ENCODE measurements at places on chromosomes 13 and 19. TPM values are rescaled to one million over a fixed set of nuclear protein-coding genes. Genes with fewer than 3 reads are reported as not detected.

DNA sequence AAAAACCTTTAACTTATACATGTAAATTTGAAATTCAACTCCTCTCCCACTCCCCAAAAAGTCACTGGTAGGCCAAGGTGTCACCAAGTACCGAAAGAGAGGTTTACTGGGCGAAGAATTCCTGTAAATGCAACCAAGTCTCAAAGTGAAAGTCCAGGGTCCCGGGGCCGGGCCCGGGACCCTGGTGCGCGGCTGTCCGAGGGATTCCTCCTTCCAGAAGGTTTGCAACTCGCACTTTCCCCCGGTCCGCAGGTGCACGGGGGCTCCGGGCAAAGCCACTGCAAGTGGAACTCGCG, 1.1 kb downstream of the STK24 start:
- no peak for DNase-seq

DNA sequence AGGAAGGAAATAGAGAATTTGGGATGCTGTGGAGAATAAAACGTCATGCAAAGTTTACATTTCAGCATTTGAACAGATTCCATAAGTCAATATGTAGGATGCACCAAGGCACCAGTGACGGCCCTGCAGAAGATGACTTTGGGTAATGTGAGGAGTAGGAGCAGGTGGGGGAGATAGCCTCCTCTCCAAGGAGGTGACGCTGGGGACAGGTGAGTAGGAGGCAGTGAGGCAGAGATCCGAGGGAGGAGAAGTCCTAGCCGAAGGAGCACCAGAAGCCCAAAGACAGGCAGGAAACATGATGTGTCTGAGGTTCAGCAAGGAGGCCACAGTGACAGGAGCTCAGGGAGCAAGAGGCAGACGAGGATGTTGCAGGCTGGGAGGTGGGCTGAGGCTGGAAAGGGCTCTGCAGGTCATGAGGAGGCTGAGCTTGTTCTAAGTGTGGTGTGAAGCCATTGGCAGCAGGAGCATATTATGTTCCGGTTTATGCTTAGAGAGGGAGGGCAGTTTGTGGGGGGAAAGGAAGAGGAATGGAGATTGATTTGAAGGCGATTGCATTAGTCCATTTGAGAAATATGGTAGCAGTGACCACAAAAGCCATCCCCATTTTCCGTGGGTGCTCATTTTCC, 55.7 kb upstream of the C1QTNF9 start:
- DNase-seq = no peak

GRCh38 chr13:33263484-33263883, 22.1 kb downstream of the STARD13 start:
- no peak for DNase-seq

DNA sequence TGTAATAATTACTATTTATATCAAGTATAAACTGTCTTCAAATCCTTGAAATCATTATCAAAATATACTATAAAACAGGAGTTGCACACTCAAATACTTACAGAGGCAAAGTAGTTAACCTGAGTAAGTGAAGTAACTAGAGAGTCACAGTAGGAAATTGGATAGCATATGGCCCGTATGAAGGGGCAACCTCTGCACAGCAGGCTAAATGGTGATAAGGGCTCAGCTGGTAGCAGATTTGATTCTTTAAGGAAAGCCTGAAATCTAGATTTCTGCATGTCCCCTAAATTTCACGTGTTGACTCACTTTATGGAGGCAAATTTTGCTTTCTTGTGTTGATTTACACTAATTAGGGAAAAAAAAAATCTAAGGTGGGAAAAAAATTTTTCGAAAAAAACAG, 46.4 kb downstream of the STOML3 start:
- no peak for DNase-seq

- DNase-seq = no peak
These were observed 164.8 kb upstream of the NBEA start for GRCh38 chr13:34777089-34777913.

- DNase-seq = no peak
These were observed 360.6 kb downstream of the HS6ST3 start for GRCh38 chr13:96450326-96451020.

Gene MLNR
- total RNA-seq = not detected

Gene COL5A3
- not detected for total RNA-seq

All from Karpas-422 (cell line).